Stimulated activated CD8-positive, alpha-beta memory T cell treated with anti-CD3 and anti-CD28 coated beads, Interleukin-4, amount 100 ng/mL, for 1 hour (primary cell): ENCODE measurements at places on chromosomes 5 and 9.

GRCh38 chr5:147286296-147286695 lies 51.5 kb downstream of the STK32A start:
- no peak for DNase-seq

DNA sequence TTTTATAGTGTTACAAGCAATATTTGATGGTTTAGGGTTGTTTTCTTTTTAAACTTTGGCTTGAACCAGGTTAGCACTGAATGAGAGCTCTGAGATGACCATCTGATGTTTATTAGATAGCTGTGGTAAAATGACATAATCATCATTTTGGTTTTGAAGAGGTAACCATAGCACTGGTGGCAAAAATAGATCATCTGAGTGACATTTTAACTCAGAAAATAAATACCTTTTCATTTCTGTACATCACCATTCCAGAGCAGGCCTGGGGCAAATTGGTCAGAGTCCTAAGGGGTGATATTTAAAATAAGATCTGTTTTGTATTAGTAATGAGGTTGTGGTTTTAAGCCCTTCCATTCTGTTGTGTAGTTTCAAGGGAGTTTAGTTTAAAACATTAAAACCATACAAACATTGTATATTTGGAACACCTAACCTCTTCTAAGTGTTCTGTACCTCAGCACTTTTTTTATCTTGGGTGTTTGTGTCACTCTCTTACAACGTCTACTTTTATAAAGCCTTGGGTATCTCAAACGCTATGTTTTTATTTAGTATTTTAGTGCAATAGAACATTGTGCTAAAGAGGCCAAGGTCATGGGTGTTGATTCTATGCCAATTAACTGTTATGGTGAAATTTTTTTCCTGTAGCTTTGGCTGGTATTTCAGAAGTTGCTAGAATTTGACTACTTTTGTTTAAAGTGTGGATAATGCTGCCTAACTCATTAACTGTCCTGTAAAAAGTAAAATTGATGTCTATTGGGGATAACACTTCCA lies 166.1 kb downstream of the CD180 start:
- DNase-seq, result no peak

DNA sequence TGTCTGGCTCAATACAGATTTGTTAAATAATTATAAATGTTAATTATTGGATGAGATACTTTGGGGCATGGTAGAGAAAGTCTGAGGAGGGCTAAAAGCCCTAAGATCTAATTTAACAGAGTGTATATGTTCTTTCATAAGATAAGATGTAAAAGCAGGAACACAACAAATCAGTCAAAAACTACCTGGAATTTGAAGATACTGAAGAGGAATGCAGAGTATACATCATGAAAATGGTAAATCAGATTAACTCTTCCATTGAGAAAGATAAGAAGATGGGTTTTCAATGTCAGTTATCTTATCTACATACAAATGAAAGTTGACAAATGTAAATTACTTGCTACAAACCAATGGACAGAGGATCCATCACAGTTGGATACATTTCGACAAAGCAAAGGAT lies 107.3 kb upstream of the NFIB start:
- DNase-seq, result no peak

GRCh38 chr9:131951905-131952304 lies 127.8 kb downstream of the MED27 start:
- no peak for DNase-seq

- DNase-seq, result no peak
Measured at GRCh38 chr5:137078171-137078665, 420.9 kb downstream of the SPOCK1 start.
